AG09319 (cell line): ENCODE measurements at places on chromosomes 5 and 9.

DNA sequence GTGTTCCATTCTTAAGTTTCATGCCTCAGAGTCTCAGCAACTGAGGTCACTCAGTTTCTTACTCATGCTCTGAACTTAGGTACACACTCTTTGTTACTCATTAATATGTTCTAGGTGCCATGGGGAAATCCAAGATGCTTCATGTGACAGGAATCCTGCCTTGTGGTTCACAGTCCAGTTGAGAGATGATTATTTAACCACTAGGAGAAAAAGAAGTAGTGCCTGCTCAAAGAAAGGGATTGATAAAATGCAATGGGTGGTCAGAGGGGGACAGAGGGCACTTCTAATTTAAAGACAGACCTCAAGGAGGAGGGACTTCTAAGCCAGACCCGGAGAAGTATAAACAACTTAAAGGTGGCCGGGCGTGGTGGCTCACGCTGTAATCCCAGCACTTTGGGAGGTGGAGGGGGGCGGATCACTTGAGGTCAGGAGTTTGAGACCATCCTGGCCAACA lies 69.0 kb downstream of the UGCG start:
- DNase-seq: peak; percentile 63

DNA sequence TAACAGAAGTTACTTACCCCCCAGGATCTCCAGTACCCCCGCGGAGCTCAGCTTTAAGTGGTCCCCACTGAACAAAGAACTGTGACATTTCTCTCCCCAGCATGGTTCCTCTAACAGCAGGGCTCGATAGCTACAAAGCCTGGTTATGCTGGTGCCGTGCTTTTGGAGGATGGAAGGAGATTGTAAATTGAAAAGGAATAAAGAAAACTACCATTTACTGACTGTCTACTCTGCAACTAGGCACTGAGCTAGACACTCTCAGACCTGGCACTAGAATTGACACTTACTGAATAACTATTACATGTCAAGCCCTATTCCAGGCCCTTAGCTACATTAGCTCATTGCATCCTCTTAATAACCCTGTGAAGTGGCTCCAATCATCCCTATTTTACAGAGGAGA lies 145.3 kb downstream of the TTLL11 start:
- DNase-seq: no peak

DNA sequence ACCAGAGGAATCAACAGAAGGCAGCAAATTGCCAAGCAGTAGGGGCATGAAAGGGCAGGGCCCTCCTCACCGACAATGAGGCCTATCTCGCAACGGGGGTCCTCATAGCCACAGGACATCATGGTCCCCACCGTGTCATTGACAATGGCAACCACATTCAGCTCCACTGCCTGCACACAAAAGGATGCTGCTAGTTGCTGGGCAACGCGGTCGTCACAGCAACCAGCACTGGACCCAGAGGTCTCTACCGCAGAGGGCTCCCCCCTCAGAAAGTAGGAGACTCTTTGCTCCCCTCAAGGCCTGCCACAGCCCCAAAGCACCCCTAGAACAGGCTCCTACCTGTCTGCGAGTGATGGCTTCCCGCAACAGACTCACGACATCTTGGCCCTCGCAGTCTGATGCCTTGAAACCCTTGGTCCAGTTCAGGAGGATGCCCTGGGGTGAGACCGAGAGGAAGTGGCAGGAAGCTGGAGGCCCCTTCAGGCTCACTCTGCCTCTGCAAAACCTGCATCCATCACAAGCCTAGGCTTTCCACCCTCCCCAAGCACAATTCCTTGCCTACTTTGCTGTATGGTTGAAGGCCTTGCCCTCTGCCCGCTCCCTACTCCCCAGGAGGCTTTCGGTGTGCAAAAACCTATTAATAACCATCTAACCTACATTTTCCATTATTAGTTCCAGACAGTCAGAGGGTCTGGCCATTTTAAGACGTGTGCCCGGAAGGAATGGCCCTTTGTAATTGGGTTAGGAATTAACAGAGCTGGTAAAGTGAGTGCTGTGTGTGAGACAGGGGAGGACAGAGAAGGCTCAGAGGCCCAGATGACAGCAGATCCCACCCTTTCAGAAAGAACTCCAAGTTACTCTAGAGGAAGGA lies 15.2 kb downstream of the HK3 start:
- no peak for DNase-seq

GRCh38 chr9:87889065-87889881 lies 6.6 kb downstream of the SPATA31E1 start:
- DNase-seq: no peak

DNA sequence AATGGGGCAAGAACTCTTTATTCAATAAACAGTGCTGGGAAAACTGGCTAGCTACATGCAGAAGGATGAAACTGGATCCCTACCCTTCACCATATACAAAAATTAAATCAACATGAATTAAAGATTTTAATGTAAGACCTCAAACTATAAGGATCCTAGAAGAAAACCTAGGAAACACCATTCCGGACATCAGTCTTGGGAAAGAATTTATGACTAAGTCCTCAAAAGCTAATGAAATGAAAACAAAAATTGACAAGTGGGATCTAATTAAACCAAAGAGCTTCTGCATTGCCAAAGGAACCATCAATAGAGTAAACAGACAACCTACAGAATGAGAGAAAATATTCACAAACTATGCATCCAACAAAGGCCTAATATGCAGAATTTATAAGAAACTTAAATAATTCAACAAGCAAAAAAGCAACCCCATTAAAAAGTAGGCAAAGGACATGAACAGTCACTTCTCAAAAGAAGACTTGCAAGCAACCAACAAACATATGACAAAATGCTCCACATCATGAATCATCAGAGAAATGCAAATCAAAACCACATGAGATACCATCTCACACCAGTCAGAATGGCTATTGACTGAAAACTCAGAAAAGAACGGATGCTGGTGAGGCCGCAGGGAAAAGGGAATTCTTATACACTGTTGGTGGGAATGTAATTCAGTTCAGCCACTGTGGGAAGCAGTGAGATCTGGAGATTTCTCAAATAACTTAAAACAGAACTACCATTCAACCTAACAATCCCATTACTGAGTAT lies 104.3 kb upstream of the MAP3K1 start:
- DNase-seq: peak; percentile 12

DNA sequence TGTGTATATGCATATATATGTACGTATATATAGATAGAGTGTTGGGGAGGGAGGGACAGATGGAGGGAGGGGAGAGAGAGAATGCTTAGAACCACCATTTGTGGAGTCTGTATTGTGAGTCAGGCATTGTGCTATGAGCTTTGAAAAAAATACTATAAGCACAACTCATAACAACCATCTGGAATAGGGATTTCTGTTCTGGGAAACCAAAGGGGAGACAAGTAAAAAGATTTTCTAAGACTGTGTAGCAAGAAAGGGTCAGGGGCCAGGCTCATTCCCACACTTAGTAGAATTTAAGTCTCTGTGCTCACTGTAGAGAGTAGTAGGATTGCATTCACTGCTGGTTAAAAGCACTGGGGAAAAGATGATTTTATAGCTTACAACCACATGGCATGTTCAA lies 202.3 kb upstream of the SGCD start:
- no peak for DNase-seq

DNA sequence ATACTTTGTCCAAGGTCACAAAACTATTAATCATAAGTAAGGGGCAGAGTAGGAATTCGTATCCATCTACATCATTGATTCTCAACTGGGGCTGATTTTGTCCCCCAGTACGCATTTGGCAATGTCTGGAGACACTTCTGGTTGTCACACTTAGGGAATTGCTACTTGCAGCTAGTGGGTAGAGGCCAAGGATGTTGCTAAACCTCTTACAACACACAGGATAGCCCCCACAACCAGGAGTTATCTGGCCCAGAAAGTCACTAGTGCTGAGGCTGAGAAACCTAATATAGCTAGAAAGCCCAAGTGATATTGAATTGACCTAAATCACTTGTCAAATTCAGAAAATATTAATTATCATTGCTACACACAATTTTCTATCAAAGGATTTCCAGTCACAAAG lies 120.4 kb upstream of the ABCA1 start:
- DNase-seq: no peak

DNA sequence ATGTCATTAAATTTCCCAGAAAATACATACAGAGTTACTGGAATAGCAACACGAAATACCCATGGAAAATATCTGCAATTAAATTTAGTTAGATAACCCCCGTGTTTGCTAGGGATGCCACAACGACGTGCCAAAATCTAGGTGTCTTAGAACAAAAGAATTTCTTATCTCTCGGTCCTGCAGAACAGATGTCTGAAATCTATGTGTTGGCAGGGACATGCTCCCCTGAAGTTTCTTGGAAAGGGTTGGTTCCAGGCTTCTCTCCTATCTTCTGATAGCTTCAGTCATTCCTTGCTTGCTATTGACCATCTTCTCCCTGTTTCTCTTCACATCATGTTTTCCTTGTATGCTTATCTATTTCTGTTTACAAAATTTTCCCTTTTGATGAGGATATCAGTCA lies 1067.0 kb downstream of the CDH18 start:
- DNase-seq: no peak

GRCh38 chr5:154095904-154096303 lies 57.1 kb downstream of the MFAP3 start:
- DNase-seq: no peak

- no peak for DNase-seq
These were observed 13.4 kb upstream of the PCSK5 start for GRCh38 chr9:75876999-75877640.

GRCh38 chr5:89595056-89595455 lies 712.1 kb upstream of the MEF2C start:
- no peak for DNase-seq

GRCh38 chr9:133046900-133047295 lies 14.9 kb upstream of the CEL start:
- no peak for DNase-seq

DNA sequence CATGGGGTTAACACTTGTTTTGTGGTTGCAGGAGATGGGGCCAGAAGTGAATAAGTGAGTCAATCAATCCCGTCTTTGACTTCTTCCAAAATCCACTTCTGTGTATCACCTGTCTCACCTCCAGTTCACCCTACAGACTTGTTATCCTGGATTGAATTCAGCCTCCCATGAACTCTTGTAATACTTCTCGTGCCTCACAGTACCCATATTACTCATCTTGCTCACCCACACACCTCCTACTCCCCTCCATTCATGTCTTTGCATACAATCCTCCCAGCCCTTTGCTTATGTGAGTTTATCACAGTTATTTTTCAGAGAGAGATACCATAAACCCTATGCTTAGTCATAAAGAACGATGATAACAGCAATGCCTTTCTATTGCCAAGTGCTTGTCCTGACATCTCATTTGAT lies 52.9 kb upstream of the PAPPA start:
- DNase-seq: no peak

DNA sequence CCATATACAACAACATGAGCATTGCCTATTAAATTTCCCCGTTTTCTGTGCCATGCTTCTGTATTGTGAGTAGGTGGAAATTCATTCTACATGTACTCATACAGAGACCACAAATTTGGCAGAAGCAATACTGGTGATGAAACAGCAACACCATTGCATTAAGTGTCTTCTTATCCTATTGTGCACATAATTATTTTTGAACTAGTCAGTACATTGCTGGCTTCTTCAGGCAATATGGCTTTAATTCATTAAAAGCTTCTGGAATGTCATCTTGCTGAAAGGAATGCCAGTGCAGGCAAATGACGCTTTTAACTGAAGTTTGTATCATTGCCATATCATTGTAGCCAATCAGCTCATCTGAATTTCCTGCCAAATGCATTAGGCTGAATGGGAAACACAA lies 82.6 kb downstream of the KIAA1958 start:
- peak; percentile 88 for DNase-seq

- DNase-seq: no peak
These were observed 3.7 kb downstream of the ANXA1 start for GRCh38 chr9:73155377-73155776.

- DNase-seq: no peak
These were observed 29.4 kb upstream of the UBE2D2 start for GRCh38 chr5:139531772-139532169.

DNA sequence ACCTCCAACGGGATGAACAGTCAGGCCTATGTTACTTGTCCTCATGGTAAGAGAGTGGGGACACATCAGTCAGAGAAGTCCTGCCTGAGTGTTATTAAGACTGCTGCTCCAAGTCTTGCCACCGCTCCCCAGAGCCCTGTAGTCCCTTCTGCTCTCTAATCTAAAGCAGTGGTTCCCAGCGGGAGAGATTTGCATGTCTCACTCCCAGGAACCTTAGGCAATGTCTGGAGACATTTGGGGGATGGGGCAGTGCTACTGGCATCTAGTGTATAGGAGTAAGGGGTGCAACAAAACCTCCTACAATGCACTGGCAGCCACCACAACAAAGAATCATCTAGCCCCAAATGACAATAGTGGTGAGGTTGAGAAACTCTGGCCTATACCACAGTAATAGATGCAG lies 2.6 kb upstream of the SVEP1 start:
- no peak for DNase-seq

GRCh38 chr9:97459326-97459725 lies 42.1 kb upstream of the TMOD1 start:
- DNase-seq: no peak

GRCh38 chr9:119739476-119739875 lies 370.2 kb upstream of the BRINP1 start:
- no peak for DNase-seq

DNA sequence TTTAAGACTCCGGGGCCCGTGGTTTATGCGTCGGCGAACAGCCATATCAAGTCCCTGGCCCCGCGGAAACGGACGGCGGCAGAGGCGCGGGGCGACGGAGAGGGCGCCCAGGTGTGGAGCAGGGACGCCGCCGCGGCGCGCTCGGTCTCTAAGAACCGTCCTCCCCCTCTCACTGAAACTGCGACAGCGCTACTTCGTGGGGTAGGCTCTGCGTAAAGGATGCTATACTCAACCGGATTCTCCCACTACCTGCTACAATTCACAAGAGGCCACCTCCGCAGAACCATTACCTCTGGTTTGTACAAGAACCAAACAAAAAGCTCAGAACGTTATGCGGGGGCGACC lies 404 bp downstream of the MRNIP start:
- DNase-seq: no peak

DNA sequence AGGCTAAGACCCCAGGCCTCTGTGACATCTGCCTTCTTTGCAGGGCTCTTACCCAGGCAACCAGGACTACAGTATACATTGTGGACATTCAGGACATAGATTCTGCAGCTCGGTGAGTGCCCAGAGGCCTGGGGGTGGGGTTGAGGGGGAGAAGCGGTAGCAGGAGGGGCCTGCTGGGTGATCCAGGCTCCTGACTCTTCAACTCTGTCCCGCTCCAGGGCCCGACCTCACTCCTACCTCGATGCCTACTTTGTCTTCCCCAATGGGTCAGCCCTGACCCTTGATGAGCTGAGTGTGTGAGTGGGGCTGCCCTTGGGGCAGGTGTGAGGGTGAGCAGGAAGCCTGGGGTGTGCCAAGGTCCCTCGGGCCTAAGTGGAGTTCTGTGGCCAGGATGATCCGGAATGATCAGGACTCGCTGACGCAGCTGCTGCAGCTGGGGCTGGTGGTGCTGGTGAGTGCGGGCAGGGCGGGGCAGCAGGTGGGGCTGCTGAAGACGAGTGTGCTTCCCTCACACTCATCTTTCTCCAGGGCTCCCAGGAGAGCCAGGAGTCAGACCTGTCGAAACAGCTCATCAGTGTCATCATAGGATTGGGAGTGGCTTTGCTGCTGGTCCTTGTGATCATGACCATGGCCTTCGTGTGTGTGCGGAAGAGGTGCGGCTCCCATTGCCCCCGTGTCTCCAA lies 19.8 kb downstream of the GPRIN1 start:
- no peak for DNase-seq
